ENCODE measurements at places on chromosomes 5 and 9.
A peak's percentile ranks its signal among the peaks of the same experiment; 100 is the strongest.

DNA sequence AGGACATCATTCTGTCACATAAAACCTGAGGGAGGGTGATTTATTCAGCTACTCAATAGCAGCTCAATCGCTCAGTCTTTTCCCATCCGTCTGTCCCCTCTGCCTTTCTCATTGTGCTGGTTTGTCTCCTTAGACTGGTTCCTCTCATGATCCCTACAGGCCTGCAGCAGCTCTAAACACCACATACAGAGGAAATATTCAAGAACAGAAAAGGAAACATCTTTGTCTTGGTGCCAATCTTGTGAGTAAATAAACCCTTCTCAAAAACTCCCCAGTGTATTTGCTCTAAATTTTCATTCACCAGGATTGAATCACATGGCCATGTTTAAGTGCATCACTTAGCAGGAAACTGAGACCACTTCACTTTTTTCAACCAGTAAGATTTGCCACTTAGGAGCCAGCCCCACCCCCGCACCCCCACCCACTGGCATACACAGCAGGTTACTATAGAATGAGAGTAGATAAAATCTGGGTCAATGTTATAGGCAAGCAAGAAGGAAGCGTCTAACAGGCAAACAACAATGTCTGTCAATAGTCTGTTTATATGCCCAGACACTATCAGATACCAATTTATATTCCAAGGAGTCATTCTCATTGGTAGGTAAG, 895.5 kb upstream of the DMAC1 start:
- DNase-seq, result peak; percentile 41

DNA sequence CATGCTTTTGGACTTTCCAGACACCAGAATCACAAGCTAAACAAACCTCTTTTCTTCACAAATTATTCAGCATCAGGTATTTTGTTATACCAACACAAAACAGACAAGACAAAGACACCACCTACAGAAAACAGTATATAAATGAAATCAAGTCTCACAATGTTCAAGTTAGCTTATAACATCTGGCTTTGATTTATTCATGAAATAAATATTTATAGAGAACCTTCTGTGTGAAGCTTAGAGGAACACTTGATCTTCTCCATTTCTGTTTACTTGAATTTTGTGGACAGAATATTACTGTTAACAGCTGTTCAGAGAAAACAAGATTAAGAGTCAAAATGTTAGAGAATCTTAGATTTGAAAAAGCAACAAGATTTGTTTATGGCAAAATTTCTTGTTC, 137.4 kb upstream of the PRR16 start:
- no peak for DNase-seq

DNA sequence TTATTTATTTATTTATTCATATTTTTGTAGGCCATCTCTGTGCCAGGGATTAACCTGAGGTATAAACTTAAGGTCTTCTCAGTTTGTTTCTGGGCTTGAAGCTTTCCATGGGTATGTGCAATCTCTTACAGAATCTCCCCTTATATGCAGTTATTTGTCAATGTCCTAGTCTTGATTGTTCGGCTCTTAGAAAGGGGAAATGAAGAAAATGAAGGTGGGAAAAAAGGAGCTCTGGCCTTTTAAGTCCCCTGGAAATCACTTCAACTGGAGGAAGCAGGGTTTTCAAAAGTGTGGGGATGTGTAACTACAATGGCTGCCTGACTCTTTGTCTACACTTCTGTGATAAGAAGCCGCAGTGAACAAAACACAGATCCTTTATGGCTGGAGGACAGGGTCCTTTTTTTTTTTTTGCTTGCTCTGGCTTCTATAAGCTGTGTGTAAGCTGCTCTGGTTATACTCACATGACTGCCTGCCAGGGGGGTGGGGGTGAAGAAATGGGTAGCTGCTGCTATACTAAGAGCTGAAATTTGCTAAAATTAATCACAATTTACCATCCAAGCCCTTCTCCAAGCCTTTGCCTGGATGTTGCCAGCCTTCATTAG, 33.7 kb downstream of the CENPP start:
- DNase-seq, result no peak

DNA sequence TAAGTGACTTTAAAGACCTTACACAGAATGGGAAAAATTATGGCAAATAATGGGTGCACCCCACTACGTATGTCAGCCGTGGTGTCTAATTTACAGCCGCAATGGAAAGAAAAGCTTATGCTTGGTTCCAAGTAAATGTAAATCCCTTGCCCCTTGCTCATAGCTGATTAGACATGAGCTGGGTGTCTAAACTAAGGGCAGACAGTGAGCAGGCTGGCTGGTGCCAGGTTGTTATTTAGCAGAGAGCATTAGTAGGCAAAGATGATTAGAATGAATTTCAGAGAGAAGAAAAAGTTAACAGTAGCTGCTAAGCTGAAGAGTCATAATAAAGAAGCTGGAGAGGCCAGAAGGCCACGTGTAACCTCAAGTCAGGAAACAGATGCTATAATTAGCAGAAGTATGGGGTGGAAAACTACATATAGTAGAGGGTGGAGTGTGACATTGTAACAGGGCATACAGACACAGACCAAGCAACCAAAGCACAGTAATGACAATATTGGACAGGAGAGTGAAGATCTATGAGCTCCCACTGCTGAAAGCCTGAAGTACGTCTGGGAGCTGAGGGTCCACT, 257.7 kb downstream of the MCTP1 start:
- DNase-seq, result no peak

DNA sequence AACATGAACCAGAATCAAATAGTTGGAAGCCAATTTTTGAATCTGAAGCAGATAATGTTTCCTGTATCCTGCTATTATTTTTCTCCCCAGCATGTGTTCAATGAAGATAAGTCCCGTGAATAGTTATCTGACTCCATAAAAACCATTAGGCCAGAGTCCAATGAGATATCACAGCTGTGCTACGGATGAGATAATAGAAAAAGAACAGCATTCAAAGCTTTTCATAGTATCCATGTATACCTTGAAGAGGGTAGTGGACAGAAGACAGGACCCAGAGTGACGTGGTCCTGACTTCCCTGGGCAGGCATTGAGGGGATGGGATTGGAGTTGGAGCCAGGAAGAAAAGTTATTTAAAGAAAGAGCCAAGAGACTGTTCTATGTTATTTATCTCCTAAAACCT, 50.7 kb upstream of the C6 start:
- no peak for DNase-seq

GRCh38 chr5:76556511-76557221, 66.5 kb downstream of the F2RL2 start:
- DNase-seq, result no peak

DNA sequence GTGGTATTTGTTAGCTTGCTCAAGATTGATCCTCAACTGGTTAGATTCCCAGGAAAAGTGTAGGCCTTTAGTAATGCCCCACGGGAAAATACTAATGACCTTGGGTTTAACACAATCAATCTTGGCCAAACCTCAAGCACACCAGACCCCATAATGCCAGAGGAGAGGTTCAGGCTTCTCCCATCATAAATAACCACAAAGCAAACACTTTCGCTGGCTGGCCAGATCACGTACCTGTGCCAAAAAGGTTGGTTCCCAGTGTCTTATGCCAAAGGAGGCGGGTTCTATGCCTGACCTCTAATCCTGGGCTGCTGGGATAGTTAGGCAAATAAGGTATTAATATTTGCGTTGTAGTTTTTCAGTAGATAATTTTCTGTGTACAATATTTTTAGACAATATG, 379.2 kb upstream of the CDH18 start:
- DNase-seq, result no peak

- no peak for DNase-seq
Measured at GRCh38 chr9:135093111-135093510, 5.6 kb downstream of the OLFM1 start.

DNA sequence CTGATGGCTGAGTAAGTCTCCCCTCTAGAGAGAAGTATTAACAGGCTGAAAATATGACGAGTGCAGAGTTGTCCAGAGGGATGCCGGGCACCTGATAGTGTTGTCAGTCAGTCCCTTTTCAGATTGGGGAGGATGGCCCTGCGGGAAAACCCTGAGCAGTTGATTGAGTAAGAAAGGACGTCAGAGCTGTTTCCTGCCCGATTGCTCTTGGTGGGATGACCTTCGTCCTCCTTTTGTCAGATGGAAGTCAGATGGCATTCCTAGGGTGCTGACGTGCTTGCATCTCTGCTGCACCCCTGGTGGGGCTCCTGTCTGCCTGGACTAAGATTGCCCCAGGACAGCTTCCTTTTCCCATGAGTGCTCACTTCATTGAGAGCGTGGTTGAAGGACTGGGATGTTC, 9.8 kb downstream of the ZNF354B start:
- DNase-seq, result no peak

- DNase-seq, result no peak
Measured at GRCh38 chr9:131320031-131320685, 30.6 kb downstream of the PLPP7 start.

DNA sequence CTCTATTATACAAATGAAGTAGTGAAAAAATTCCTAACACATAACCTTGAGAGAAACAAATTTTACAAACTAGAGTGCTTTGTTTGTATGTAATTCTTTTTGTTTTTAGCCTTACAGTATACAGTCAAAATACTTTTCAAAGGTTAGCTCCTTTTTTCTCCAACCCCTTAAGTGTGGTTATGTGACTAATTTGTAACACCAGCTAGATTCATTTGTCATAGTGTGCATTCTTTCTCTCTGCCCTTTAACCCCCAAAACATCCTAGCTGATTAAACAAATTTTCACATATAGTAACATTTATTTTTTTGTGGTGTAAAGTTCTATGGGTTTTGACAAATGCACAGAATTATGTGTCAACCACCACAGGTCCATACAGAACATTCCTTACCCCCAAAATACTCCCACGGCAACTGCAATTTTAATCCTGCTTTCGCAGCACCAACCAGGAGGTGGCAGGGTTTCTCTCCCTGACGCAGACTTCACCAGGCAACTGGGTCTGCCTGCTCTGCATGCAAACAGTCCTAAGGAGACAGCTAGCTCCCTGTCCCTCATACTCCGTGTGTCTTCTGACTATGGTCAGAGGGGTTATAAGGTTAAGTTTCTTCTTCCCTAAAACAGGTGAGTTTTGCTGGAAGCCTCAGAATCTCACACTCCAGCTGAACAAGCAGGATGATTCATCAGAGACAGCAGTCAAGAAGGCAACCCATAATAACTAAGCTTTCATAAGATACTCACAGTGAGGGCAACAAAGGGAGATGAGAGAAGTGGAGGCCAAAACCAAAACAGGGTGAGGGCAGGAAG, 44.5 kb upstream of the NR5A1 start:
- DNase-seq, result peak; percentile 26

- no peak for DNase-seq
Measured at GRCh38 chr5:137858223-137858916, 9.3 kb upstream of the MYOT start.

- DNase-seq, result no peak
Measured at GRCh38 chr5:96283589-96283988, 149.5 kb downstream of the PCSK1 start.

DNA sequence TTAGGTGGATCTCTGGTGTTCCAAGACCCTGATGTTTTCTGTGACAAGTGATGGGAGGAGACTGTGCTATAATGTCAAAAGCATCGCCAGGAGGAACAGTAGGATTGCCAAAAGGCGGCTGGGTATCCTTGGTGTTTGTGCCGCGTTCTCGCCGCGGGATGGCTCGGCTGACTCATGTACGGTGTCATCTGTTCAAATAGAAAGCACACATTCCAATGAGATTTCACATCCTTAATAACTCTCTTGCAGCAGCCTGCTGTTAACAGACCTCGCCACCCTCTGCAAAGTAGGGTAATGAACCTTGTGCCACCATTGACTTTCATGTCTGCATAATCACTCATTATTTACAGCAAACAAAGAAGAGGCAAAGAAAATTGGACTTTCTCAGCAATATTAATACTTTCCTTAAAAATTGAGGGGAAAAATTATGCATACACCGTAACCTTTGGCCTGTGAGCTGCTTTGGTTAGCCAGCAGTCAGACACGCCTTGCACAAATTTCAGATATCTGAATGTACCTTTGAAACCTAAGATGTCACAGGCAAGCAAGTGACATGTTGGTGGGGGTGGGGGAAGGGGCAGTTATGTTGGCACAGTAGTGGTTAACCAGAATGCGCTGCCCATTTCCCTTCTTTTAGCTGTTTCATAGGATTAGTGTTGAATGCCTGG, 289.4 kb downstream of the EFNA5 start:
- DNase-seq, result no peak

- no peak for DNase-seq
Measured at GRCh38 chr9:98795970-98796363, 388 bp downstream of the ANKS6 start.

DNA sequence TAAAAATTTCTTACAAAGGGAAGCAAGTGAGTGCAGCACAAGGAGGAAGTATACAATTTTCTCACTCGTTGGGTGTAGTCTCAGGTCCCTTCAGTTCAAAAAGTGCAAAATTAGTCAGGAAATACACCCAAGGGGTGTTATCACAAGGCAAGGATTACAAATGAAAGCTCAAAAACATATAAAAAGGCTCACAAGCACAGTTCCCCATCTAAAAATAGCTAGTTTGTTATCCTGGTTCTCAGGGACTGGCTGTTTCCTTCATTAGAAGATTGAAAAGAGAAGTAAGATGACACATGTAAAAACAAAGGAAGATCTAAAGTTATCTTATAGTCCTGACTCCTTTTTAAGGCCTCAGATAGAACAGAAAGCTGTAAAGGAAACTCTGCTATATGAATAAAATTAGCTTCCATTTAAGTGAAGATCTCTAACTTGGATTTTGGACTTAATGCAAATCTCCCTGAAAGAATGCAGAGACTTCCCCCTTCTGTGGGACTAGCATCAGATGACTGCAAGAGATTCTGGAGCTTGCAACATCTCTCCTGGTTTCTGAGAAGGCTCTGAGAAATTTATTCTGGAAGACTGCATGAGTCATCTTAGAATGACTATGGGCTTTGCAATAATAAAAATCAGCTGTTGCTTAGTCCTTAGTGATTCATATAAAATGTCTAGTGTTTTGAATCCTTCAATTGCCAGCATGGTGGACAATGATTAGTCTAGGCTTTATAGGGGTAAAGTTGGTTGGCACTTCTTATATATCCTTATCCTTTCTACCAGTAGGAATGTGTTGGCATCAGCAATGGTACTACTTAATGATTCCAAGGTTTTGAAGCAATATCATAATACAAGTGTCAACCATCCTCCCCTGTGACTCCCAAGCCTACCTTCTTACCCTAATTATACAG, 25.4 kb downstream of the DAB2 start:
- DNase-seq, result no peak

DNA sequence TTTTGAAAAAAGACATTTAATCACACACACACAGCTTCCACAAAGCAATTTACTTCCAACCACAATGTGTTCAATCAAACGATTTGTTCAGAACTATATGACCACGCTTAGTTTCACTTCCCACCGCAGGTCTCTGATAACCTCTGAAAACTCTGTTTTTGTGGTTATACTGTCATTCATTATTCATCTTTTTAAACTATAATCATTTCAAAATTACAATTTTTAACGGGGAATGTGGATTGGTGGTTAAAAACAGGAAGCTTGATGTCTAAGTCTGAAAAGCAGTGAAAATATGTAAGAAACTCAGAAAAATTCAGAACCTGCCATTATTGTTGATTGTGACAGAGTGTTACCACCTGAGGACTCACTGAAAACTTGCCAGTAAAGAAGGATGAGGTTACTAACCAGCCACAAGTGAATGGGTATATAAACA, 12.7 kb upstream of the TMEM174 start:
- DNase-seq, result no peak

- no peak for DNase-seq
Measured at GRCh38 chr5:77259476-77259875, 49.0 kb downstream of the PDE8B start.
